H9 (cell line): ENCODE measurements at places on chromosomes 7 and 10. TPM values are rescaled to one million over a fixed set of nuclear protein-coding genes. Genes with fewer than 3 reads are reported as not detected.

MEOX2 gene
- not detected in 2 replicates for total RNA-seq

ZYX gene
- total RNA-seq = 236 and 237 TPM in 2 replicates

GDF2 gene
- total RNA-seq = not detected in 2 replicates

MINDY4 gene
- total RNA-seq = 2.6 and 3.1 TPM in 2 replicates

LIPK gene
- total RNA-seq = not detected in 2 replicates

ZNF853 gene
- 9.3 and 9.6 TPM in 2 replicates for total RNA-seq

FRA10AC1 gene
- 11.7 and 12.4 TPM in 2 replicates for total RNA-seq

CHAT gene
- not detected in 2 replicates for total RNA-seq

PLXDC2 gene
- 34.1 and 38.7 TPM in 2 replicates for total RNA-seq

PLA2G12B gene
- total RNA-seq = not detected in 2 replicates

TMEM176A gene
- not detected in 2 replicates for total RNA-seq

AOAH gene
- total RNA-seq = 0.39 TPM in 1 of 2 replicates, not detected in the other

CYP3A7 gene
- total RNA-seq = not detected in 2 replicates

SLC39A12 gene
- not detected in 2 replicates for total RNA-seq
